DMS153 (cell line): ENCODE measurements at places on chromosomes 5 and 9.

GRCh38 chr5:138461343-138462125, 3.7 kb upstream of the EGR1 start:
- DNase-seq, result no peak

- no peak for DNase-seq
These were observed 842 bp upstream of the GTF3C5 start for GRCh38 chr9:133029994-133030316.

GRCh38 chr9:78365748-78366697, 69.1 kb downstream of the PSAT1 start:
- no peak for DNase-seq

- DNase-seq, result no peak
These were observed 61.9 kb upstream of the JAK2 start for GRCh38 chr9:4923141-4923540.

DNA sequence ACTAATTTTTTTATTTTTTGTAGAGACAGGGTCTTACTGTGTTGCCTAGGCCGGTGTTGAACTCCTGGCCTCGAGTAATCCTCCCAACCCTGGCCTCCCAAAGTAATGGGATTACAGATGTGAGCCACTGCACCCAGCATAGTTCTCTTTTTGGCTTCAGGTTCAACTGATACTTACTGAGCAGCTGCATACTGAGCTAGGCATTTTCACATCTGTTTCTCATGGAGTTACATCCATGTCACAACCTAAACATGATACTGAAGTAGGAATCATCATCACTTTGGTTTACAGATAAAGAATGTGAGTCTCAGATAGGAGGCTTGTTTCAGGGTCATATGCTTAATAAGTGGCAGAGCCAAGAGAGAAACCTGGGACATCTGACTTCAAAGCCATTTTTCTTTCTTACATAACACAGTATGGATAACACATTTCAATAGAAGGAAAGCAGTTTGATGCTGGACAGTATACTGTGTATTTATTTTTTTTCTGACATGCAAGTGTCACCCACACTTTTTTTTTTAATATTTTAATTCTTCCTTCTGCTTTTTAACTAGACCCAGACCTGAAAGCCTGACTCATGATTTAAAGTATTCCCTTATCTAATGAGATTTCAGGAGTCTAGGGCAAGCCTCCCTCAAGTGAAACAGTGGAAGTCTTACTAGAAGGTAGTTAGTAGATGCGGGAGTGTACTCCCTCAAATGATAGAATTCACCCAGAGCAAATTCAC, 90.8 kb downstream of the HACD4 start:
- no peak for DNase-seq

DNA sequence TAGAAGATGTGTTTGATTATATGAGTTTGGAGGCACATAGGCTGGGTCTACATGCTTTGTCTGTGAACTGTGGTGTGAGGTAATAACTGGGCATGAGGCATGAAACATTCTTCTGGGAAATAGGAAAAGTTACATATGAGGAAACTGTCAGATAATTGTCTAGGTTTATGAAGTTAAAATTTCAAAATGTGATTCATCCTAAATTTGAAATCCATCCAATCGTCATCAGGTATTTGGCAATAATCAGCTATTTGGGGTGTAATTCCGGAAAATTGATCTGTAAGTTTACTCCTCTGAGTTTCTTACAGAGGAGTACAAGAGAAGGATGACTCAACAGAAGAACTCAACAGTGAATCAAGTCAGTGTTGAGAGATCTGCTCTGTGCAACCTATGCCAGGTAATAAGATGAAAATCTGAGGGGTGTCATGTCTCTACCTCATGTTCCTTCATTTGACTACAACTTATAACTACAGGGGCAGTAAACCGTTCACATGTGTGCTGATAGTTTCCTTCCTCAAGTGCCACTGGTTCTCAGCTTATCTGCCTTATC, 1171.6 kb upstream of the CDH18 start:
- no peak for DNase-seq

GRCh38 chr5:152686931-152687330, 281.9 kb upstream of the NMUR2 start:
- DNase-seq, result no peak

- no peak for DNase-seq
These were observed 158.1 kb upstream of the IER5L start for GRCh38 chr9:129336130-129336528.
